ENCODE measurements at places on chromosomes 3 and 15. TPM values are rescaled to one million over a fixed set of nuclear protein-coding genes. Genes with fewer than 3 reads are reported as not detected.

DNA sequence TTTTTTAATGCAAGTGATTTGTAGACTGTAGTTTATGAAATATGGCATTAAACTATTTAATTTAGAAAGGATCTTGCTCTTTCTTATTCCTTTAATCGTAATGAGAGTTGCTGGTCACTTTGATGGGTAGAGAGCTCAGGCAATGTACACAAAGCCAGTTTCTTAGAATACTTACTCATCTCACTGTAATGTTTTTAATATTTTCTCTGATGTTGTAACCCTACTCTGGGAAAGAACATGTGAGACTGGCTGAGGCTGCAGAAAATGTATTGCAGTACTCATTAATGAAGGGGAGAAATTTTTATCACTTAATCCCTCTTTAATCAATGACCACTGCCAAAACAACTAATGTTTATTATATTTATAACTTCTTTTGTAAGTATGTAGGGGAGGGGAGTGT, 479.4 kb upstream of the KCNMB2 start:
- no peak overlapping the region for H3K27ac ChIP-seq
- no peak overlapping the region for H3K4me3 ChIP-seq
- H3K4me1 ChIP-seq: peaks cover 10% of the 10 kb centered on the region
- H3K27me3 ChIP-seq: no peaks in the 10 kb centered on the region
- no peaks in the 10 kb centered on the region for H3K36me3 ChIP-seq
- no peak for DNase-seq

GRCh38 chr3:194223951-194224350, 88.0 kb downstream of the HES1 start:
- no peak overlapping the region for H3K4me3 ChIP-seq
- peaks cover 10% of the 10 kb centered on the region for H3K4me1 ChIP-seq
- no peak for DNase-seq

DNA sequence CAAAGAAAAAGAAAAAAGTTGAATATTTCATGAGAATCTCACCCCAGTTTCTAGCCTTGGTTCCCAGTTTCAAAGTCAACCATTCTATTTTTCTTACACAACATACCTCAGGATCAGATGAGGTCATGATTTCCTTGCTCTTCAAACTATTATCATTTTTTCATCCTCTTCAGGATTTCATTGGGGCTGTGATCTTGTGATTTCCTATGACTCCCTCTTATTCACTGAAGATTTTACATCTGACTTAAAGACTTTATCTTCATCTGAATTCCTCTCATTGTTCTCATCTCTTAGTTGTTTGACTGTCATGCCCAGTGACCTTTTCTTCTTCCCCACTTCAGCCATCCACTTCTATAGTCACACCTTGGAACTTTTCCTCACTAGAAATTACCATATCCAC, 3.1 kb upstream of the C3orf33 start:
- no peak overlapping the region for H3K4me3 ChIP-seq
- DNase-seq: no peak

DNA sequence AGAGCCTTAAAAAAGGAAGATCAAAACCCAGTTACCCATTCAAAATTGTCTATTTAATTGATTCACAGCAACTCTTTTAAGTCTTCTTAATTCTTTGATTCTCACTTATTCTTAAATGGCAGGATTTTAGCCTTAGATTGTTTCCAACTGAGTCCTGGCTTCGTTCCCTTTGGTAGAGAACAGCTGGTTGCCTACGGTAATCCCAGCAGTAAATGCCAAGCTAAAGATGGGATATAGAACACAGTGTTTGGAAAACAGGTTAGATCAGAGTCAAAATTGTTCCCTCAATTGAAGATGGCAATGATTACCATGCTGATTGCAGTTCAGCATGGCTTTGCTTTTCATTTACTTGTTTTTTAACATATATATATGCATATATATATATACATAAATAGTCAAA, 300.9 kb downstream of the PYDC2 start:
- no peaks in the 10 kb centered on the region for H3K27me3 ChIP-seq
- no peaks in the 10 kb centered on the region for H3K36me3 ChIP-seq
- no peak overlapping the region for H3K4me3 ChIP-seq
- no peaks in the 10 kb centered on the region for H3K4me1 ChIP-seq
- no peak overlapping the region for H3K27ac ChIP-seq

DNA sequence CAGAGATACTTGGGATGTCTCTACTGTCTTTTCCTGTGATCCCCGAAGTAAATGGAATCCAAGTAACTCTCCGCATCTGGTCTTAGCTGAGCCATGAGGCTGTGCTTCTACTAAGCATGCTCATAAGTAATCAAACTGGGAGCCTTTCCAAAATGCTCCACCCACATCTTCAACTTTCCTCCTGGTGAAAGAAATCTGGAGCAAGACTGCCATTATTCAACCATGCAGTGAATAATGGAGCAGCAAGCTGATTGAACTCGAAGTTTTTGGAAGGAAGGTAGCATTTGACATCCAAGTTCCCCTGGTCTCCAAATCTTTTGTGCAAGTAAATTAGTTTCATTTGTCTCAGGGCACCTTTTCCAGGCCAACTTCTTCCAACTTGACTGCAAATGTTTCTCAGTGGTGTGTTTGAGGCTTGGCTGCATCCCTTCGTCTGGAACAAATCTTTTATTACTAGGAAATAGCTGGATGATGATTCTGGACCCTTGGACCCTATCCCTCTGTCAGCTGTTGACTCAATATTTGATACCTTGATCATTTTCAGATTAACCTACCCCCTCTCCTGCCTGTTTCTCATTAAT, 19.4 kb downstream of the GXYLT2 start:
- H3K36me3 ChIP-seq: no peaks in the 10 kb centered on the region
- H3K4me1 ChIP-seq: no peaks in the 10 kb centered on the region
- no peak for DNase-seq
- H3K27ac ChIP-seq: no peak overlapping the region
- H3K4me3 ChIP-seq: no peak overlapping the region
- H3K27me3 ChIP-seq: no peaks in the 10 kb centered on the region

DNA sequence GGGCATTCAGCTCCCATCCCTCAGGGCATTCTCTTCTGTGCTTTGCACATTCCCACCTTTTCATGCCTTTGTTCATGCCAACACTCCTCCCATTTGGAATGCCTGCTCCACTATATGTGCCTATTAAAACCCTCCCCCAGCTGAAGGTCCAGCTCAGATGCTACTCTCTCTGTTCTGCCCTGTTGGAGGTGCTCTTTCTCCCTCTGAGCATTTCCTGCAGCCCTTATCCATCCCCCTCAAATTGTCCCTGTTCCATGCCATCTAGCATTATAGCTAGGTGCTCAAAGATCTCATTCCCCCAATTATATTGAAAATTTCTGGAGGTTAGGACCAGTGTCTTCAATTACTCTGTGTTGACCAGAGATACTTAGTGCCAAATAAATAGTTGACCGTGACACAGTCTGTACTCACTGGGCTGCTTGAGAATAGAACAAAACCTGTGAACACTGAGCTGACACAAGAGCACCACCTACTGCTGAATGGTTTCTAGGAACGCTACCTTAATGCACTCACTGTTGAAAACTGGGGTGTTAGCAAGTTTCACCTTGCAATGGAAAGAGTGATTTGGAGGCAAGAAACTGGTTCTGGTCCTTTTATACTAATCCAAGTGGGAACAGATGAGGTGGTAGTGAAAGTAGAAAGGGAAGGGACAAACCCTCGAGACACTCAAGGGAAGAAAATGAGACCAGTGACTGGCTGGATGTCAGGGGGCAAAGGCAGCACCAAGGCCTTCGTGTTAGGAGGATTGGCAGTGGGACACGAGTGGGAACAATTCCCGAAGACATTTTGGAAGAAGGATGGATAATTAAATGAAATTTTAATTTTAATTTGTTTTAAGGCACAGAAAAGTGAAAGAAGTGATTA, 289.8 kb upstream of the ROPN1 start:
- no peaks in the 10 kb centered on the region for H3K36me3 ChIP-seq
- no peak overlapping the region for H3K27ac ChIP-seq
- no peak for DNase-seq

DNA sequence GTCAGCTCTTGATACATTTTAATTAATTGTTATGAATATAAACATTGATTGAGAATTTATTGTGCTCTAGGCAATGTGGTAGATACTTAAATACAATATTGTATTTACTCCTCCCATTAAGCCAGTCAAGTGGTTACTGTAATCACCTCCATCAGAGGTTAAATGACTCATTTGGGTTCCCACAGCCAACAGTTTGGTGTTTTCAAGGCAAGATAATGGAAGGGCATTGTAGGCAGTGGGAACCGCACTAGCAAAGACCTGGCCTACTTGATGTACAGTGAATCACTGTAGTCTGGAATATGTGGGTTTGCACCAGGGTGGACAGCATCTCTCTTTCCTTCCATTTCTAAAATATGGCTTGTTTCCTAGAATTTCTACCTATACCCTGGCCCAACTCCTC, 127.4 kb downstream of the EDEM1 start:
- no peak overlapping the region for H3K4me3 ChIP-seq
- no peak for DNase-seq

DNA sequence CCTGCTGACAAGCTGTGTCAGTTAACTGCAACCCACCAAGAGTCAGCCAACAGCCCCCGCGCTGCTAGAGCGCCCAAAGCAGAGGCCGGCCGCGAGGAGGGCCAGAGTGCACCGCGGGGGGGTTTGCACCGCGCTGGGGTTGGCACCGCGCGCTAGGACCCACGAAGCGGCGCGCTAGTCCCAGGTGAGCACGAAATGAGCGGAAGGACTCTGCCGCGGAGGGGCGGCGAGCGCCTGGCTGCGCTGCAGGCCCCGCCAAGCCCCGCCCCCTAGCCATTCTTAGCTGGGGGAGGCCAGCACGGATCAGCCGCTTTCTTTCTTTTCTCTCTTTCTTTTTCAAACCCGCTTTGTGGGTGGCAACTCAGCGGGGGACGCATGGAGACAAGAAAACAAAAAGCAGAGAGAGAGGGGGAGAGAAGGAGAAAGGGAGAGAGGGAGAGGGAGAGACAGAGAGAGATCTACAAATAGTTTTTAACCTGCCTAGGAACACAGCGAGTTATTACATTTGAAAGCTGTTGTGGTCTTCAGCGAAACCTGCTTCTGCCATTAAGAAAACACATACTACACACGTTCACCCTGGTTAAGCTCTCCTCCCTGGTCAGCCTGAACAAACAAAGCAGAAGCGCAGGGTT, 6.9 kb upstream of the FOXB1 start:
- no peak overlapping the region for H3K4me3 ChIP-seq
- H3K36me3 ChIP-seq: peaks cover 11% of the 10 kb centered on the region
- peak overlapping the region; percentile 56 for H3K27ac ChIP-seq
- peaks cover 69% of the 10 kb centered on the region for H3K27me3 ChIP-seq
- peaks cover 28% of the 10 kb centered on the region for H3K4me1 ChIP-seq

DNA sequence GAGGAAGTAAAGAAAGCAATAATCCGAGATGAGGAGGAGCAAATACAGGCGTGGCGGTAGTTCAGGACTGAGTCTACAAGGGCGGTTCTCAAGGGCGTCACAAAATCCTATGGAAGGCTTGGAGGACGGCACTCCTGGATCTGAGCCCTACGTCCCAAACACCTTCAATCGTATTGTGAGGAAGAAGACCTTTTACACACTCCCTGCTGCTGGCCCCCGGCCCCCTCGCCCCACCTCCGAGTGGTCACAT, 747 bp downstream of the PLD1 start:
- no peak overlapping the region for H3K27ac ChIP-seq
- DNase-seq: peak; percentile 5
- no peaks in the 10 kb centered on the region for H3K36me3 ChIP-seq
- peaks cover 47% of the 10 kb centered on the region for H3K27me3 ChIP-seq

- no peak overlapping the region for H3K4me3 ChIP-seq
- H3K27ac ChIP-seq: no peak overlapping the region
- DNase-seq: no peak
- no peaks in the 10 kb centered on the region for H3K36me3 ChIP-seq
- H3K4me1 ChIP-seq: no peaks in the 10 kb centered on the region
Measured at GRCh38 chr3:14278265-14278798, 99.7 kb downstream of the LSM3 start.

DNA sequence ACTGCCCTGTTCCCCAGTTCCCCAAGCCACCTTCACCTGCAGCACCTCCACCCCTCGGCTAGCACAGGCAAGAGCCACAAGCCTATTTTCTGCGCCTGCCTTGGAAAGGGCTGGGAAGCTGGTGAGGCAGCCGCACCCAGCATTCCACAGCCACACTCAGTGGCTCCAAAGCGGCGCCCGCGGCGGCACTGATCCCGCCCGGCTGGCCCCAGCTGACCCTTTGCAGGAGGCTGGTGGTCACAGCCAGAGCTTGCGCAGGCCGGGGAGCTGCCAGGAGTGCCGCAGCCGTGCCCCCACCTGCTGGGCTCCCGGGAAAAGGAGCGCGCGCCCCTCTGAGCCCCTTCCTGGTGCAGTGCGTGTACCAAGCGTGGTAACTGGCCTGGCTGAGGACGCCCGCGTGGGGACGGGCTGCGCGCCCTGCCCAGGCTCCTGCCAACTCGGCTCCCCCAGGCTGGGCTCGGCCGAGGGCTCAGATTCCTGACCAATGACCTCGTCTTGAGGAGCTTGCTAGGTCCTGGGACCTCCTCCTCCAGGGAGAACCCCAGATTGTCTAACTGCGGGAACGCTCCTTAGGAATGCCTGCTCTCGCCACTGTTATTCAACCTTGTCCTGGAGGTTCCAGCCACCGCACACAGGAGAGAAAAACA, 13.3 kb downstream of the GRAMD2A start:
- no peak overlapping the region for H3K4me3 ChIP-seq
- peaks cover 44% of the 10 kb centered on the region for H3K27me3 ChIP-seq
- DNase-seq: no peak
- no peak overlapping the region for H3K27ac ChIP-seq
- no peaks in the 10 kb centered on the region for H3K4me1 ChIP-seq
- no peaks in the 10 kb centered on the region for H3K36me3 ChIP-seq

DNA sequence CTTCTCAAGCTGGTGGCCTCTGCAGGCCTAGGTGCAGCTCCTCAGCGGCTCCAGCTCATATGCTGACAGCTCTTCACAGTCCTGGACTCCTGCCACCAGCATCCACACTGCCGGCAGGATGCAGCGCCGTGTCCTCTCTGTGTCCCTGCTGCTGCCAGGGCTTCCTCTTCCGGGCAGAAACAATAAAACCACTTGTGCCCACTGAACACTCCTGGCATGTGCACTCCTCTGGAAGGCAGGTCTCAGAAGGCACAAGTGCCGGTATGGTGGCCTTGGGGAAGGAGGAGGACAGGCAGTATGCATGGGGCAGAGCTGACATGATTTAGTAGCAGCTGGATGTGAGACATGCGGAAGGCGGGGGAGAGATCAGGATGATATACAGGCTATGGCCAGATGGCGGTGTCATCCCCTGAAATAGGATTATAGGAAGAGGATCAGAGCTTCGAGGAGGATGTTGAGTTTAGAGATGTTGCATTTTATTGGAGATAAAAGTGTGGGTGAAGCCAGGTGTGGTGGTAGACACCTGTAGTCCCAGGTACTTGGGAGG, 7.5 kb upstream of the MAN2A2 start:
- H3K36me3 ChIP-seq: no peaks in the 10 kb centered on the region
- no peak overlapping the region for H3K4me3 ChIP-seq
- no peaks in the 10 kb centered on the region for H3K4me1 ChIP-seq

Gene BCHE
- not detected for total RNA-seq

Gene SLC6A1
- not detected for total RNA-seq

Gene GNAI2
- 258 TPM for total RNA-seq

Gene DCBLD2
- 7.8 TPM for total RNA-seq

Gene SEMA5B
- total RNA-seq: 0.47 TPM

Gene PLXNA1
- 15.8 TPM for total RNA-seq

Gene SLC2A2
- total RNA-seq: not detected

Gene LRTM1
- not detected for total RNA-seq

Gene GPR15
- total RNA-seq: 9.1 TPM
